Fibroblast of mammary gland (primary cell): ENCODE measurements at places on chromosomes 16 and 17.
A peak's percentile ranks its signal among the peaks of the same experiment; 100 is the strongest.

DNA sequence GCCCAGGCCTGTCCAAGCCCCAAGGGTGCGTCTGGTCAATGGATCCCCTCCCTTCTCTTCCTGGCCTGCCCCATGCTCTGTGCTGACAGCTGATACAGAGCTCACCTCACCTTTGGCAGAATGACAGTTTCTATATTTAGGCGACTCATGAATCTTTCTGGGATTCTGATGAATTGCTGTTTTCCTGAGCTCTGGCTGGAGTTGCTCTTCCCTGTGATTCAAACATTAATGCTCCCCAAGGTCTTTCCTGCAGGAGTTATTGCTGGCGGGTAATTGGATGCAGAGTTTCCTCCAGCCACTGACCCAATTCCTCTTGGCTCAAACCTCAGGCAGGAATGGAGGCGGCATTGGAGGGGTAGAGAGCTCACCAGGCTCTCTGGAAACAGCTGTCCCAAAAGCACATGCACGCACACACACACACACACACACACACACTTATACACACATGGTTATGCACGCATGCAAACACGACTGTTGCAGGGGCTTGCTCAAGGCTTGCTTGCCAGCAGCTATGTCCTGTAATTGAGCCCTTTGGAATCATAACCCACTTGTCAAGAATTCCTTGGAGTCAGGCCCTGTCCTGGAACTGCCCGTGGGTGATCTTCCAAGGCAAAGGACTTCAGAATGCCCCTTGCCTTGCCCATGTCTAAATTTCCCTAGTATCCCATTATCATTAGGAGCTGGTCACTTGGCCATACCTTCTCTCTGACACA is 128.8 kb downstream of the ASIC2 start:
- peak; percentile 37 for DNase-seq

DNA sequence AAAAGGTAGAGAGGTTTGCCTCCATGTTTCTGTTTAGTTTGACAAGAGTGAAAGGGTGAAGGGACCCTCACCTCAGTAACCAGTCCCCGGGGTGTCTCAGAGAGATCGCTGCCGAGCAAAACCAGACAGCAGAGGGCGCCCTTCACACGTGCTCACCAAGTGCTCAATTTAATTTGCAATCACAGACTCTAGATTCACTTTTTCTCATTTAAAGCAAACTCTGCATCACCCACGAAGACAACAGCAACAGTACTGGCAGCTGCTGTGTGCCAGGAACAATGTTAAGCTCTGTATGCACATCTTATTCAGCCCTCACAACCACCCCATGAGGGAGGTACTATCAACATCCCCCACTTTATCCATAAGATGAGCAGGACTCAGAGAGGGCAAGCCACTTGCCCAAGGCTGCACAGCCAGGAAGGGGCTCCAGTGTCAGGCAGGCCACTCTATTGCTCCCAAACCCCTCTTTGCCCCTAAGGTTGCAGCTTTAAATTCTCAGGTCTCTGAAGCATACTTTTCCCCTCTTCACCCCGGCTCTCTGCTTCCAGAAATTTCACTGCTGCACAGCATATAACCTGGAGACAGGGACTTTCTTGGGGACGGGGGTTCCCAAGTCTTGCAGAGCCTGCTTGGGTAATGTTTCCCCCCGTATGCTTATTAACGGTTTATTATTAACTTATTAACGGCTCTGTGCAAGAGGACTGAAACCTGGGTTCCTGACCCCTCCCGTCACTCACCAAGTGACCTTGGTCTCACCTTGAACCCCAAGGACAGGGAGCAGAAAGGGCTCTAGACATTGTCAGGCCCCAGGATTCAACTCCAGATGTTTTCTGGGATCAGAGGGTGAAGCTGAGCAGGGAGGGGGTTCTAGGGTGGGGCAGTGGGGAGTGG is 70.9 kb downstream of the CNGB1 start:
- DNase-seq: peak; percentile 66

- DNase-seq: peak; percentile 83
These were observed 23.6 kb downstream of the IGSF6 start for GRCh38 chr16:21628772-21629171.

GRCh38 chr17:44501866-44502375 is 1.3 kb downstream of the GPATCH8 start:
- DNase-seq: peak; percentile 20

- DNase-seq: no peak
These were observed 20.1 kb upstream of the SLC5A11 start for GRCh38 chr16:24825696-24826095.

DNA sequence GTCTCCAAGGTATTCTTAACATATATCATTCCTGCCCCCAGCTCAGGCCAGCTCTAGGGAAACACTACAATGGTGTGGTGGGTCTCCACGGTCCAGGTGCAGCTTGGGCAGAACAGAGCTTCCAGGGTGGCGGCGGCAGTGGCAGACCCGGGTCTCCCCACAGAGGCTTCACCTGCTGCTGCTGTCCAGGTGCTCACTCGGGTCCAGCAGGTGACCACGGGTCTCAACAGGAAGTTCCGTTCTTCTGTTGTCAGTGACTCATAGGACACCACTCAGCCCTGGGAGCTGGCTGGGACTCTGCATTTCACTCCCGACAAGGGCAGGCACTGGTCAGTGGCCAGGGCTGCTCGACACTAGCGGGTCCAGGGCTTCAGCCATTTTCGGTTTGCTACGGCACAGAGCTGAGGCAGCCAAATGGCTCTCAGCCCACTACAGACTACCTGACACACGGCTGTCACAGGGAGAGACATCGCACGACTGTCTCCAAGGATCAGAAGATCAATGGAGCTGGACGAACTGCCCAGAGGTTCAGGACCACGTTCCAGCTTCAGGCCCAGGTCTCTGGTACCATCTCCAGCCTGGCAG is 16.7 kb downstream of the MTHFSD start:
- no peak for DNase-seq

- DNase-seq: no peak
These were observed 8.8 kb downstream of the NDEL1 start for GRCh38 chr17:8444494-8444893.

- DNase-seq: no peak
These were observed 61.3 kb downstream of the CDRT4 start for GRCh38 chr17:15406081-15406480.

DNA sequence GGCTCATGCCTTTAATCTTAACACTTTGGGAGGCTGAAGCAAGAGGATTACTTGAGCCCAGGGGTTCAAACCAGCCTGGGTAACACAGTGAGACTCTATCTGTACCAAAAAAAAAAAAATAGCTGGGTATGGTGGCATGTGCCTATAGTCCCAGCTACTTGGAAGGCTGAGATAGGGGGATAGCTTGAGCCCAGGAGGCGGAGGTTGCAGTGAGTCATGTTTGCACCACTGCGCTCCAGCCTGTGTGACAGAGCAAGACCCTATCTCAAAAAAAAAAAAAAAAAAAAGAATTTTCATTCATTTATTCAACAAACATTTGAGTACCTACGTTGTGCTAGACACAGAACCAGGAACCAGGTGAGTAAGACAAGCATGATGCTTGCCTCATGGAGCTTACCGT is 73.6 kb upstream of the MRTFB start:
- DNase-seq: no peak

DNA sequence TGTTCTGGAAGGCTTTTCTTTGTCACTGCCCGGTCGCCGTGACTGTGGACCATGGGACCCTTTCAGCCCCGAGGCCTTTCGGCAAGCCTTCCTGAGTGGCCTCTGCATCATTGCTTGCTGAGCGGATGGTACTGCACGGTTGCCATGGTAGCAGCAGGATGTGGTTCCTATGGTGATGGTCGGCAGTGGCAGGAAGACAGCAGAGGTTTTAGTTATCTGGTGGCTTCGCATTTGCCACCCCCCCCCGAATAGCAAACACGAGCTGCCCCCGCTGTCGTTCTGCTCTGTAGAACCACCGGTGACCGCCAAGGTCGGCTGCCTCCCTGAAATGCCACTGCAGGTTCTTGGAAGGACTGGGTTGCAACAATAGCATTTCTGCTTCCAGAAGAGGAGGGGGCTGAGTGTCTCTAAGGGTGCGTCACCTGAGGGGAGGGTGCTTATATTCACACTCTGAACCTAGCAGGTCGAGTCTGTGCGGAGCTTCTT is 76.6 kb downstream of the CMIP start:
- DNase-seq: no peak

GRCh38 chr17:49390548-49391324 is 23.9 kb downstream of the PHB1 start:
- no peak for DNase-seq

DNA sequence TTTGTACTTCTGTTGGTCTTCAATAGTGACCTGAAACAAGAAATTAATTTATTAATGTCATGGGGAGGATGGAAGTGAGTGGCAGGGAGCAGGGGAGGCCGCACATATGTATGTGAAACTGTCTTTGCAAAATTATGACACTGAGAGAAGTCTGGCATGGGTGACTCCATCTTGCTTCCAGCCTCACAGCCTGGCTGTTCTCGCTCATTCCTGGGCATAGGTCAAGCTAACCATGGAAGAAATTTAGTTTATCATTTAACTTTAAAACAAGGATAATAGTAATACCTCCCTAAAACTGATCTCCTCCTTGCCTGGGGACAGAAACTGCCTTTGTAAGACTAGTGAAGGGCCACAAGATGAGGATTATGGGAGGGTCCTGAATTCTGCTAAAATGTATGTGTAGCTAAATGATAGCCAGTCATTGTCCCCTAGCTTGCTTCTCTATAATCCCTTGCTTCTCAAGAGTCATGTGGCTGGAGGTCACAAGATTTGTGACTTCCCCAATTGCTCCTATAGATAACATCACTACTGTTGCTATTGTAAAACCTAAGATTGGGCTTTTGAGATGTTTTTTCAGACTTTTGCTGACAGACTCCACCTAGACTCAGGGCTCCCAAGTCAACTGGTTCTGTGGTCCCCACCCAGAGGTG is 126.0 kb downstream of the HS3ST3A1 start:
- DNase-seq: no peak

- DNase-seq: no peak
These were observed 8.2 kb downstream of the NPTX1 start for GRCh38 chr17:80468242-80468641.

GRCh38 chr17:50058296-50058953 is 2.5 kb downstream of the ITGA3 start:
- no peak for DNase-seq

- no peak for DNase-seq
These were observed 35.8 kb downstream of the N4BP1 start for GRCh38 chr16:48574140-48574539.

GRCh38 chr16:11784038-11784369 is 13.1 kb downstream of the ZC3H7A start:
- DNase-seq: no peak

GRCh38 chr17:13003454-13003851 is 14.4 kb downstream of the ELAC2 start:
- DNase-seq: no peak

- DNase-seq: no peak
These were observed 2.6 kb downstream of the APRT start for GRCh38 chr16:88809068-88809675.

DNA sequence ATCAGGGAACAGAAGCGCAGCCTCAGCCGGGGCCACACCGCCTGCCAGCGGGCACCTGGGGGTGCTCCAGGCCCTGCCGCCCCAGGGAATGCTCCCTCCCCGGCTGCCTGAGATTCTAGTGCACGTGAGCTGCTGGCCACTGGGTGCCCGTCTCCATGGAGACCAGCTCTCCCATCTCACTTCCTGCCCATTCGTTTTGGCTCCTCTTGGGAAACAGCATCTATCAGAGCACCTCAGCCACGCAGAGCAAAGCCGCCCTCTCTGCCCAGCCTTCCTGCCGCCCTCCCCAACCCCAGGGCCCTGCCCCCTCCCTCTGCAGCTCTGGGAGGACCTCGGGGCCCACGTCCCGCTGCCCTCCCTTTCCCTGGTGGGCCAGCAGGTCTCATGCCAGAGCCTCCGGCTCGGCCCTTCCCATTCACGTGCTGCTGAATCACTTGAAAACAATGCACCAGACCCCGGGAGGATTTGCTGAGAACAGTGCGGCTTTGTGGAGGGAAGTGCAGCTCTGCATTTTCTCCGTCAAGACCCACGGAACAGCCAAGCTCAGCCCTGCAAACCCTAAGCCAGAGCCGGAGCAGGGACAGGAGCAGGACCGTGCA is 19.4 kb downstream of the CEP295NL start:
- DNase-seq: peak; percentile 97

GRCh38 chr16:30010844-30011713 is at the start of gene DOC2A:
Gene DOC2A, minus strand, starts transcription at chr16:30011027. Its CDS starts 805 bp downstream, at chr16:30010222.
- no peak for DNase-seq

- DNase-seq: no peak
These were observed 217.8 kb upstream of the IRX3 start for GRCh38 chr16:54504372-54504771.

GRCh38 chr17:45973946-45974859 is 24.8 kb upstream of the STH start:
- DNase-seq: no peak

- DNase-seq: no peak
These were observed 590.1 kb downstream of the WWOX start for GRCh38 chr16:78689536-78689935.
